Activated effector memory CD4-positive, alpha-beta T cell treated with Interleukin-2 at 50 U/mL for 16 hours (primary cell): ENCODE measurements at places on chromosomes 6 and 20.

DNA sequence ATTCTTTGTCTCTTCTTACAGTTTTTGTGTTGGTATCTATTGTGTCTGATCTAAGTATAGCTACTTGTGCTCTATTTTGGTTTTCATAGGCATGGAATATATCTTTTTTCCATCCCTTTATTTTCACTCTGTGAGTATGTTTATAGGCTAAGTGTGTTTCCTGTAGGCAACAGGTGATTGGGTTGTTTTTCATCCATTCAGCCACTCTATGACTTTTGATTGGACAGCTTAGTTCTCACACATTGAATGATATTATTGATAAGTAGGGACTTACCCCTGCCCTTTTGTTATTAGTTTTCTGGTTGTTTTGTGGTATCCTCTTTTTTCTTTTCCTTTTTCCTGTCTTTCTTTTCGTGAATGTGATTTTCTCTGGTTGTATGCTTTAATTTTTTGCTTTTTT, 67.9 kb downstream of the MLIP start:
- DNase-seq: no peak

GRCh38 chr6:37536491-37537190, 36.9 kb upstream of the CCDC167 start:
- DNase-seq: no peak

- DNase-seq: no peak
Observed at GRCh38 chr6:162638931-162639574, 88.5 kb downstream of the PRKN start.

GRCh38 chr20:14336686-14337085, 726 bp downstream of the FLRT3 start:
- DNase-seq: no peak

GRCh38 chr6:168388641-168389633, 52.0 kb upstream of the SMOC2 start:
- DNase-seq: no peak

DNA sequence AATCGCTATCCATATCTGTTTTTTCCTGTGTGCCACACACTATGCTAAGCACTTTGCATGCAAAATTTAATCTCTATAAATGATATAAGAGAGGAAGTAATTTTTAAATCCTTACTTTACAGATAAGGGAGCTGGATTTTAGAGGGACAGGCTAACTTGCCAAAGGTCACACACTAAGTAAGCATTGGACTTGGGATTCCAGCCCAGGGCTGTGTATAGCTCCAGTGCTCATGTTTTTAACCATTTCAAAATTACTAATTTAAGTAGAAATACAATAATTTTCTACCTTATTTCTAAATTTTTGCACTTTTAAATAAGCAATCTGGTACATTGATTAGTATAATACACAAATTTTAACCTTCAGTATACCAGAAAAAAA, 144.6 kb downstream of the UST start:
- no peak for DNase-seq

DNA sequence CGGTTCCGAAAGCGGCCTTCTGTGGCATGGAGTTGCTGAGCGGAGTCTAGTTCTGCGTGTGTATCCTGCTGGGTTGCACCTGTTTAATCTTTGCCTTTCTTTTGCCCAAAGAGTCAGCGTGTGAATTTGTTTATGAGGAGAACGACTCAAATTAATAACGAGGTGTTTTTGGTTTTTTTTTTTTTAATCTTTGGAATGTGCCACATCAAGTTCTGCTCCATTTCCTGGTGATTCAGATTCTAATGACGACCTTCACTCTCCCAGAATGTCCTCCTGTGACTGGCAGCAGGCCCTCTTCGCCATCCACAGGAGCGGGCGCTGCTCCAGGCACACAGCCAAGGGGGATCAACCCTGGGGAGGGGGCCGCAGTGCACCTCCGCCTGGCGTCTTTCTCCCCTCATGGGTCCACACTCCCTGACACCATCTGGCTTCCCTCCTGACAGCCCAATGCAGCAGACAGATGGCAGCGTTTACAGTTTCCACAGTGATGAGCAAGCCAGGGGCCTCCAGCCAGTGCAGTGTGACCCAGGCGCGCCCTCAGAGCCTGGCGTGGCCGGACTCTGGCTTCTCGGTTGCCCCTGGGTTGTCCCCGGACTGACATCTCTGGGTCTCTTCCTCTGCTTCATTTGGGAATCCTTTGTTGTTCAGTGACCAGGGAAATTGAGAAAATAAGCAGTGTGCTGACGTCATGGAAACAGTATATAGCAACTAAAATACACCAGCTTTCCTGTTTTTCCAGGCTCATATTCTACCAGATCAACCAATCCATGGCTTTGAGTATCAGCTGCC, 27.5 kb upstream of the AFDN start:
- no peak for DNase-seq

GRCh38 chr6:105380634-105381033, 22.2 kb downstream of the PREP start:
- no peak for DNase-seq

GRCh38 chr6:170165085-170165470, 125.8 kb downstream of the DLL1 start:
- DNase-seq: no peak

GRCh38 chr20:14879020-14879697, 541.7 kb upstream of the FLRT3 start:
- DNase-seq: no peak

- no peak for DNase-seq
Observed at GRCh38 chr6:34004706-34005105, 141.2 kb downstream of the GRM4 start.

GRCh38 chr20:16257021-16257420, 316.2 kb downstream of the KIF16B start:
- DNase-seq: no peak

DNA sequence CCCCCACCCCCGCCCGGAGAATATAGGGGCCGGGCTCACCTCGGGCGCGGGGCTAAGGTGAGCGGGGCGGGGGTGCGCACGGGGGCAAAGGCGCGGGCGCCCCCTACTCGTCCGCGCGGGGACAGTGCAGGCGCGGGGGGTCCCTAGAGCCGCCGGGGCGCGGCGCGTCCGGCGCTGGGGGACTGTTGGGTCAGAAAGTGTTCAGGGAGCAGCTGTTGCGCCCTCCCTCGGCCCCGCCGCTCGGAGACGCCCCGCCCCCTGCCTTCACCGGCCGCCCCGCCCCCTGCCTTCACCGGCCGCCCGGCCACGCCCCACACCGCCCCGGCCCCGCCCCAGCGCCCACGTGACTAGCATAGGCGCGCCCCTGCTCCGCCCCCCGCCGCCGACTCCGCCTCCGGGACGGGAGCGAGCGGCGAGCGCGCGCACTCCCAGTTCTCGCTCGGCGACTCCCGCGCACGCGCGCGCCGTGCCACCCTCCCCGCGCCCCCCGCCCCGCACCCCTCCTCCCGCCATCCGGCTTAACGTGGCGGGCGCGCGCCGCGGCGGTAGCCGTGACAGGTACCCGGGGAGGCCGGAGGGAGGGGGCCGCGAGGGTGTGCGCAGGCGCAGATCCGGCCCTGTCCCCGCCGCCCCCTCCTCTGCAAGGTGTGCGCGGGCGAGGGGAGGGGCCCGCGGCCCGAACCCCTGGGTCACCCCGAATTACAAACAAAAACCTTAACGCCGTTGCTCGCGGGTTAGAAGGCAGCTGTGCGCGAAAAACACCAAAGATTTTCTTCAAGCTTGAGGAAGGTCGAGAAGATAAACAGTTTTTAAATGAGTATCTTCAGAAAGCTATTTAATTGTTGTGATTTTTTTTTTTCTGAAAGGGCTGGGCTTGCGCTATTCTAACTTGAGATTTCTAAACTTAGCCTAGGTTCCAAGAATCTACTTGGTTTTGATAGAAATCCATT, 704 bp upstream of the ZNF217 start:
- DNase-seq: peak; percentile 94

- no peak for DNase-seq
Observed at GRCh38 chr6:33421344-33421643, 1.4 kb downstream of the SYNGAP1 start.

DNA sequence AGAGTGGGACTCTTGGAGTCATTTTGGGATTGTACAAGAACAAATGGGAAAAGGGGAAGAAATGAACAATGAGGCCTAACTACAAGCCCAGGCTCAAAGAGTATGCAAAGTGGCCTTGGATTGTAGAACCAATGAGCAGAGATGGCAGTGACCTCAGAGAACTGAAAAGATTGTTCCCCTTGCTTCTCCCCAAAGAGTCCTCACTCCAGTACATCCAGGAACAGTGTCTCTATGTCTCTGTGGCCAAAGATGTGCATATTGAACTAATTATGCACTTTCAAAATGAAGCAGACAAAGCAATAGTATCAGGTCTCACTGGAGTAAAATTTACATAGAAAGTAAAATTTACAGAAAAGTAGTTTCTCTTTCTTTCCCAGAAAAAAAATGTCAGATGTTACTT, 81.0 kb downstream of the SMLR1 start:
- no peak for DNase-seq
